ENCODE measurements at places on chromosomes 4 and X.

DNA sequence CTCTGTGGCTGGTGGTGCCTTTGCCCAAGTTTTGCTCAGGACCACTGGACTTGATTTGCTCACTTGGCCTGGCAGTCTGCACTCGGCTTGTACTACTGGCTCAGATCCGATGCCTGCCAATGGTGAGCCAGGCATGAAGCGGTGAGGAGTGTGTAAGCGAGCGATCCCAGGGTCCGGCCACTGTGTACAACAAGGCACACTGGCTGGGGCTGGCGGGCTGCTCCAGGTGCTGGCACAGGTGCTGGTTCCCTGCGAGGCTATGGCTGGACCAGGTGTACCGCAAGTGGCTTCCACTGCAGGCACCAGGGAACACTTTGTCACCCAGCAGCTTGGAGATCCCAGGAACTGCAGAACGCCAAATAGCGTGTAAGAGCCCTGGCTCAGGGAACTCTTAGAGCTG, 329.7 kb downstream of the CCSER1 start:
- DNase-seq, result no peak

DNA sequence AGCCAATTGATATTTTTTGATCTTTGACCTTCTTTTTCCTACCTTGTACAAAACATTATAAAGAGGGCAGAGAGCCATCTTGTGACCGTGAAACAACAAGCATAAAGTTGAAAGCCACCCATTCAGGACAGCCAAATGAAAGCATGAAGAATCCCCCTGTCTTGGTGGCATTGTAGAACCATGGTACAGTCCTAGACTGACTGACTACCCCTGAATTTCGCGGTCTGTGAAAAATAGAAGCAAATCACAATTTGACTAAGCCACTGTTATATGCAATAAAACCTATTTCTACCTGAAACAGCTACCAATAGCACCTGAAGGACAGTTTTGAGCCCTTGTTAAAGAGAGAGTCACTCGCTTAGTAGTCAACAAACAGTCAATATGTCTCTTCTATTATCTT, 527.4 kb downstream of the MID1IP1 start:
- DNase-seq, result no peak

DNA sequence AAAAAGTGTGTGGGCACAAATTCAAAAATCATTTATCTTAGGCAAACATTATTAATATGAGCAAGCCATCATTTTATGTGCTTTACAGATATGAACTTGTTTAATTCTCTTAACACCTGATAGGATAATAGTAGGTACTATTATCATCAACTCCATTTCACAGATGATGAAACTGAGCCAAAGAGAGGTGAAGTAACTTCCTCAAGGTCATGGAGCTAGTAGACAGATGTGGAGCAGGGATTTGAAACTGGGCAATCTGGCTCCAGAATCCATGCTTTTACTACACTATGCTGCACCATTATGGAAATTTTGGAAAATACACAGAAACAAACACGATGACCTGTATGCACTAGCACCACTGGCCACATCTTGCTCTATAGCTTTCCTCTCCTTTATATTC, 1.0 kb upstream of the PIN4 start:
- no peak for DNase-seq

GRCh38 chr4:173448608-173449379, 49.9 kb upstream of the SCRG1 start:
- DNase-seq, result no peak

DNA sequence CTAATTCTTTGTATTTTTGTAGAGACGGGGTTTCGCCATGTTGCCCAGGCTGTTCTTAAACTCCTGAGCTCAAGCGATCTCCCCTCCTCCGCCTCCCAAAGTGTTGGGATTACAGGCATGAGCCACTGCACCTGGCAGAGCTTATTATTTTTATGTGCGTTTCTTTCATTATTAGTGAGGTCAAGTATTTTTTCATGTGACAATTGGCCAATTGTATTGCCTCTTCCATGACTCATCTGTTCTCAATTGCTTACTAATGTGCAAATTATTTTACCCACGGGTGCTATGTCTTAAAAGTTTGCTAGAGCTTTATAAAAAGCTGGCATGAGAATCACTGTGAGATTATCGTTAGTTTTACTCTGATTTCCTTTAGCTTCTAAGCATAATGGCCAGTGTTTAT, 13.0 kb upstream of the ARX start:
- DNase-seq, result no peak

GRCh38 chrX:45747905-45748304, 547.2 kb upstream of the DIPK2B start:
- no peak for DNase-seq

- DNase-seq, result no peak
Observed at GRCh38 chr4:65911720-65912119, 241.4 kb upstream of the EPHA5 start.

GRCh38 chr4:109728385-109728784, 1.5 kb downstream of the PLA2G12A start:
- no peak for DNase-seq

- DNase-seq, result no peak
Observed at GRCh38 chr4:3031357-3032082, 42.8 kb downstream of the HTT-AS start.

DNA sequence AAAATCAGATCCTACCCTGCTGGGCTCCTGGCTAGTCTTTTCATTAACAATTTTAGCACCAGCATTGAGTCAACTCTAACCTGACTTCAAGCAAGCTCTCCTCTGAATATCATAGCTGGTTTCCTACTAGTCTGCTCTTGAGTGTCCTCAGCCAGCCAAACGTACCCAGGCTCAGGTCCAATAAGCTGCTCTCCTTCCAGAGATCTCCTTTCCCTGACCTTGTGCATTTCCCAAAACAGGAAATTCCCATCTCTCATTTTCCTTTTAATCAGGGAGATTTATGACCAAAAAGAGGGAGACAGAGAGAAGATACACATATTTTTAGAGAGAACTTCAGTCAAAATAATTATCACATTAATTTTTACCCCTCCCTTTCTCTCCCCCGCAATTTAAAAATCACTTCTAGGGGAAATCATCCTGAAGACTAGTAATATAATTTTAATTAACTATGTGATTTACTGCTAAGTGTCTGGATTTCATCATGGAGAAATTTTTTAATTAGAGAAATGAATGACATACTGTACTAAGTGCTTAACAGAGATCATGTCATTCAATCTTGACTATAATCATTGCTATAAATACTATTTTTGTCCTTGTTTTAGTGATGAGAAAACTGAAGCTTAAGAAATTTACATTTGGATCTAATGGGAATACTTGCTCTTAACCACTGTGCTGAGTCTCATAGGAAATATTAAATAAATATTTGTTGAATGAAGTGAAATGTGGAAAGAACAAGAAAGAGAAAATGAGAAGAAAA, 421.7 kb upstream of the INTU start:
- DNase-seq, result no peak

DNA sequence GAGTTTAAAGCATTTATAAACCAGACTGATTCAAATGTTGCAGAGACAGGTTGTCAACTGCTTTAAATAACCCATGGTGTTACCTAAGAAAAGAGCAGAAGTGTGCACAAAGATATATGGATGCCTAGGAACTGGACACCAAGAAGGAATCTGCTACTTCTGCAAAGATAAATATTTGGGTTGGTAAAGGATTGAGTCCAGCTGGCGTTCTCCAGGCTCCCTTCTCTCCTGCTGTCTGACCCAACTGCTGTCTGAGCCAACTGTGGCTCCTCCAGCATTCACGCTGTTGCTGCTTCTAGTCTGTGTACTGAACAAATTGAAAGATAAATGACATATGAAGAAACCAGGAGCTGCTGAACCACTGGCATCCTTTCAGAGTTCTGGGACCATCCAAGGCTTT, 1167.8 kb upstream of the PRKX start:
- no peak for DNase-seq
